Posterior vena cava (tissue), 2 donors: ENCODE measurements at places on chromosomes 4 and X.

- DNase-seq, result no peak
Observed at GRCh38 chrX:55130481-55130880, 41.7 kb downstream of the PAGE2 start.

GRCh38 chrX:2342281-2342688 lies 158.5 kb downstream of the DHRSX start:
- no peak for DNase-seq

- no peak for DNase-seq
Observed at GRCh38 chr4:83112678-83113428, 1.7 kb downstream of the PLAC8 start.

DNA sequence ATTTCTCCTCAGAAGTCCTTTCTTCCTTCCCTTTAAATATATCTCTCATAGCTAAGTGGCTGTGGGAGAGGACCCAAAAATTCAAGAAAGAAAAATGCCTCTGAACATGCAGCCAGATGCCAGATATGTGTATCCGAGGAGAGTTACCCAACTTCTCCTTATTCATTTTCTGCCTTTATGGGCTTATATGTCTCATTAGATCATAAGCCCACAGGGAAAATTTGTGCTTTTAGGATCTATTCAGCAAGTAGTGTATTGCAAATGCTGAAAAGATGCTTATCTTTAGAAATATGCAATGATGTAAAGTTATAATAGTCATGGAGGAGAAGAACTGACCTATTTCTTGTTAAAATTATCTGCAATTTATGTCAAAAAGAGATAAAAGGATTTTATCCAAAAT lies 371.8 kb upstream of the NOCT start:
- no peak for DNase-seq

GRCh38 chr4:80309294-80310004 lies 26.1 kb upstream of the CFAP299 start:
- no peak for DNase-seq

DNA sequence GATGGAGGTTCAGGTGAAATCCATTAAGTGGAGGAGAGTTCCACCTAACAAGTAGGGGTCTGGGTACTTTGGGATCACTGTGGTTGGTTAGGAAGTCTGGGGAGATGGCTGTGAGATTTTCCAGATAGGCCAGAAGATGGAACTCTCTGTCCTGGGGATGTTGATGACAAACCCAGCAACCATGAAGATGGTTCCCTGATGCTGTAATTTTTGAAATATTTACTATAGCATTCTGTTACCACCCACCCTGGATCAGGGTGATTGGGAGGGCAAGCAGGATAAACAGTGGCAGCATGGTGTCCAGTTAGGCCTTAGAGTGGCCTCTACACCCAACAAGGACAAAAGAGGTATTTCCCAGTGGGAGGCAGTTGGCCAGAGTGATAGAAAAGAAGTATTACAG lies 15.9 kb upstream of the NELFA start:
- DNase-seq, result no peak

DNA sequence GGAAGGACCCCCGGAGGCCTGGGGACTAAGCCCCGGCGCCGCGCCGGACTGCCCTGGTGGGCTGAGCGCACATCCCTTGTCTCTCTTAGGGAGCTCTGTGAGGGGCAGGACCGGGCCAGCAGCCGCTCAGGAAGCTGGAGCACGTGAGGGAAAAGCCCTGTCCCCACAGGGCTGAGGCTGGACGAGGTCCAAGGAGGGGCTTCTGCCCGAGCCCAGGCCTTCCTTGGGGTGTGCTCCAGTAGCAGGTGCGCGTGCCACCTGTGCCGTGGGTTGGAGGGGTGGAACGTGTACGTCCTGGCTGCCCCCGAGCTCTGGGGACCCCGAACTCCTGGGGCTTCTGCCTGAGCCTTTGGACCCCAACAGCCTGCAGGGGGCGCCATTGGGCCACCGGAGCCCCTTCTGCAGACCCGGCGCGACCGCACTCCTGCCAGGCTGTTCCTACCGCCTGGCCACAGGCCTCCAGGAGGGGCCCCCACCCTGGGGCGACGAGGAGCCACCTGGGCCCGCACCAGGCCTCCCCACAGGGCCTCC lies 27.2 kb downstream of the TACC3 start:
- peak; percentile 92 for DNase-seq

DNA sequence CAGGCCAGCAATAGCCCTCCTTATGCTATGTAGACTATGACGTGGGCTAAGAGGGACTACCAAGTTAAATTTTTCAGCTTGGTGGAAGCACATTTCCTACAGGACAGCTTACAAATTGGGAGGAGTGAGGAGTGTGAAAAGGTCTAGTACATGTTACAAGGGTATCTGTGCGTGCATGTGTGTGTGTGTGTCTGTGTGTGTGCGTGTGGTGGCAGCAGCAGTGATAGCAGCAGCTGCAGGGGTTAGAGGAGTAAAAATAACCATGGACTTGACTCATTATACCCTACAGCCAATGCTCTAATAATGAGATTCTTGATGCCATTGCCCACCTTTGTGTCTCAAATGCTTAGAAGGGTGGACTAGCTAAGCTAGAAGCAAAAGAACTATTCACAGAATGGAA lies 88.6 kb downstream of the SLC9A7 start:
- DNase-seq, result no peak

DNA sequence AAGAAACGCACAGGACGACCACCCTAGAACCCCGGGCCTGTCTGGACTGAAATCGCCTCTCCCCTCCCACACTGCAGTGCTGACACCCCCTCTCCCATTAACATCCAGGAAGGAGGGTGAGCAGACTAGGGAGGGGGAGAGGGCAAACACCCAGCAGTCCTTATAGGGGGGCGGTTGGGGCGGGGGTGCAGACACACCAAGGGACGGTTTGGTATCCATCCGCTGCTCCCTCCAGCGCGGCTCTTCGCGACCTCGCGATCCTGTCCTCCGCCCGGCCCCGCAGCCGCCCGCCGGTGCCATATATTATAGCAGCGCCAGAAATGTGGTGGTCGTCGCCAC lies 411 bp upstream of the GPRASP1 start:
- DNase-seq, result no peak

DNA sequence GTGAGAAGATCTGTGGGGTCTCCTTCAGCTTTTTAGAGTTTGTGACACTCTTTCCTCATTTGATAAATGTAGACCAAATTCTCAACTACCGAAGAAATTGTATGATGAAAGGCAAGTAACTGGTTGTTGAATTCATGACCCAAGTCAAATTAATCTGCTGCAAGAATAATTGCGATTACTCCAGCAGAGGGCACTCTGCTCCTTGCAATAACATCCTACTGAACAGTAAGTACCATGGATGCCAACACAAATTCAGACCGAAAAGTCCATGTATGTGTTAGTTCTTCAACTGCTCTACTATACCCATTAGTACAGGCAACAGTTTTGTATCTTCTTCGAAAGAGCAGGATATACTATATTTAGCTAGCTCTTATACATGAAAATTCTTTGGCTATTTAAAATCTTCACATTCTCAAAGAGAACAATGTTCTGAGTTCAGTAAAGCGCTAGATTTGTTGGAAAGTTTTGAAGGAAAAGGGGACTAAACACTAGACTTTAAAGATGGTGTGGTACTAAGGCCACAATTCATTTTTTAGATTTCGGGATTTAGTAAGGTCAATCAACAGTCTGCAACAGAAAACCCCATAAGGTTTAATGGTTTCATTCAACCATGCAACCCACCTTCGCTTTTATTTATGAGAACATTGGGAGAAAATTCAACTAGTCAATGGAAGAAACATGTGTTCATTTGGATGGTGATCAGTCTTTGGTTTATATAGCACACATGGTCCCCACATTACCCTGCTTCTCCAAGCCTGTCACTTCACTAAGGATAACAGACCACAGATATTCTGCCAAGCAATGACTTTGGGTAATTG lies 105.4 kb upstream of the TBC1D9 start:
- no peak for DNase-seq

- no peak for DNase-seq
Observed at GRCh38 chr4:16072168-16072567, 11.7 kb downstream of the PROM1 start.

- no peak for DNase-seq
Observed at GRCh38 chr4:166146806-166147540, 273.9 kb downstream of the TLL1 start.

GRCh38 chr4:82744284-82744968 lies 54.2 kb downstream of the SCD5 start:
- no peak for DNase-seq

GRCh38 chrX:643911-644303 lies 13.3 kb downstream of the SHOX start:
- DNase-seq, result no peak

DNA sequence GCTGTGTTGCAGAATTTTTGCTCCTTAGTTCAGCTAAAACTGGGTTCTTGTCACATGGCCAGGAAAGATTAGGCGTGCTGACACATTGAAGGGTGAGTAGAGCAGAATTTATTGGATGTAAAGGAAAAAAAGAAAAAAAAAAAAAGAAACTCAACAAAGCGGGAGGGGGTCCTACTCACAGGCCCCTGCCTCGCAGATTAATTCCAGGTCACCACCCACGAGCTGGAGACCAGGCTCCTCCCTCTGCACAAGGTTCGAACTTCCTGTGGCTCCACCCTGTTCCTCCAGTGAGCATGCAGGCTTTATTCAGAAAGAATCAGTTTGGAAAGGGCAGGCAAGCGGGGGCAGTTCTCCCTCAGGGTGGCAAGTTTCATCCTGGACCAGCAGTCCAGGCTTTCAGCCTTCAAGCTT lies 17.1 kb downstream of the MGST2 start:
- DNase-seq, result no peak

DNA sequence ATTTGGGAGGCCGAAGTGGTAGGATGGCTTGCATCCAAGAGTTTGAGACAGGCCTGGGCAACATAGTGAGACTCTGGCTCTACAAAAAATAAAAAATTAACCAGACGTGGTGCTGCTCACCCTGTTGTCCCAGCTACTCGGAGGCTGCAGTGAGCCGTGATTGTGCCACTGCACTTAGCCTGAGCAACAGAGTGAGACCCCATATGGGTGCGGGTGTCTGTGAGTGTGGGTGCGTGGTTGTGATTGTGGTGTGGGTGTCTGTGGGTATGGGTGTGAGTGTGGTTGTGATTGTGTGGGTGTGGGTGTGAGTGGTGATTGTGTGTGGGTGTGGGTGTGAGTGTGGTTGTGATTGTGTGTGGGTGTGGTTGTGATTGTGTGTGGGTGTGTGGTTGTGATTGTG lies 114.6 kb downstream of the UBE2K start:
- DNase-seq, result no peak

GRCh38 chrX:51798701-51799100 lies 55.5 kb downstream of the GSPT2 start:
- DNase-seq, result no peak

DNA sequence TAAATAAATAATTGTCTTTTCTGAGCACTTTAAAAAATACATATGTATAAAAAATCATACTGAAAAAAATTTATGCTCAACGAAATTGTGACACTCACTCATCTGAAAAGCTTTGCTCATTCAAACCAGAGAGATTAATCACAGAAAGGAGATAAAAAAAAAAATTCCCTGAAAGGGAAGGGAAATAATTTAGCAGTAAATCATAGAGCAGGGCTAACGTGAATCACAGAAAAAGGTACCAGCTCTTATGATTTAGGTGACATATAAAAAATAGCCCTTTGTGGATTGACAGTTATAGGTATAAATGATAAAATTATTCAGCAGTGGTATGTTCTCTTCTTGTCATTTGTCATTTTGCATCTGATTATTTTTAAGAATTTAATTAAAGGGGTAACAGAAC lies 552.7 kb upstream of the TENM3 start:
- no peak for DNase-seq

DNA sequence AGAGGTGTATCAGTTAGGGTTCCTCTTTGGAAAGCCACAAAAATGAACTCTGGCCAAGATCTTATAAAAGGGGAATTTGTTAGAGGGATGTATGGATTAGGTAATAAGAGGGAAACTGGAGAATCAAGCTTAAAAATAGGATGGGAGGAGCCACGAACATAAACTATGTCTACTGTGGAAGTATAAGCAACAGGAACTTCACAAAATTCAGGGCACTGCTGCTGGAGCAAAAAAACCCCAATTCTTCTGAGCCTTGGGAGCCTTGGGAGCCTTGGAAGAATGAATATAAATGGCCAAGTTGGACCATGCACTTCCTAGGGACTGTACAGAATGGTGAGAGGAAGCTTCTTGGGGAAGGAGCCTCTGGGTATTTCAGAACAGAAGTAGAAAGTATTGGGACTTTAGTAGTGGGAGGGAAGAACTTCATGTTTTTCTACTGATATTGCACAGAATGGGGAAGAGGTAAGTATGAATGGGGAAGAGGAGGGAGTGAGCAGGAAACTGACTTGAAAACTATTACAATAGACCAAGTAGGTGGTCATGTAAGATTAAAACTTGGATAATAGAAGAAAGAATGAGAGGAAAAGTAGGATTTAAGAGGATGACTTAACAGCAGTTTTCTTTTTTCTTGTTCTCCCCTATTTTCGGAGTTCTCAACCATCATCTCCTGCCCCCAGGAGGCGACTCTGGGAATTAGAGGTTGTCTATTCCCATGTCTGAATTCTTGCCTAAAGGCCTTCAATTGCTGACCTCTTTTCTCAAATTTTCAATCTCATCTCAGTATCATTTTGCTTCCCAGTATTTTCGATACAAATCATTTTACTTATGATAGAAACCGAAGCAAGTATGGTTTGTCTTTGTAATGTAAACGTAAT lies 44.4 kb upstream of the TAPT1 start:
- no peak for DNase-seq

DNA sequence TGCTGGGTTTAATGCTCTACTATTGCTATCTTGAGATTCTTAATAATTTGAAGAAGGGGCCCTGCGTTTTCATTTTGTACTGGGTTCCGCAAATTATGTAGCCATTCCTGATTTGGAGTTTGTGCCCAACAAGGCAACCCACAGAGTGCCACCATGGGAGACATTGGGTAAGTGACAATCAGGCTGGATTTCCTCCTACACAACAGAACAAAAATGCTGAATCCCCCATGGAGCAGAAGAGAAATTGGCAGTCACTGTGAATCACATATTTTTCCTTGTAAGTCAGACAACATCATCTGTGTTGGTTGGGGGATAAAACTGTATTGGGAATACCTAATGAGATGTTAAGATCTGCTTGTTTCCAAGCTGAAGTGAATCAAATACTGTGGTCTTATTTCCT lies 80.9 kb downstream of the CNGA2 start:
- no peak for DNase-seq

DNA sequence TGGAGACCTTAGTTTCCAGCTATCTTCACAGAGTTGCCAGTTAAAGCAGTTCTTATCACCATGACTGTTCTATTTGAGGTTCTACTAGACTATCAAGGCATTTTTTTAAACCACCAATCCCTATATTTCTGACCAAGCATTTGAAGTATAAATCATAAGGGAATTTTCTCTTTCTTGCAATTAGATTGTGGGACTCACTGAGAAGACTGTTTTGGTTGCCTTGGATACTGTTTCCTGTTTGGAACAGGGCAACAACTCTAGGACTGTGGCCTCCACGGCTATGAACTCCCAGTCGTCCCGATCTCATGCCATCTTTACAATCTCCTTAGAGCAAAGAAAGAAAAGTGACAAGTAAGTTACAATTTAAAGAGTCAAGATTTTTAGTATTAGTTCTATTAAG lies 11.8 kb downstream of the KIF4A start:
- no peak for DNase-seq

GRCh38 chr4:187175197-187175596 lies 451.5 kb upstream of the FAT1 start:
- DNase-seq, result no peak

- DNase-seq, result no peak
Observed at GRCh38 chrX:19899217-19899788, 11.9 kb upstream of the SH3KBP1 start.

- no peak for DNase-seq
Observed at GRCh38 chrX:73239242-73239641, 24.6 kb upstream of the NAP1L2 start.

- peak; percentile 66 for DNase-seq
Observed at GRCh38 chr4:3874028-3874415, 107.8 kb downstream of the ADRA2C start.

- no peak for DNase-seq
Observed at GRCh38 chr4:141347684-141348083, 127.0 kb downstream of the ZNF330 start.
